CD4-positive, alpha-beta T cell treated with Interleukin-17A for 4 hours (primary cell): ENCODE measurements at places on chromosomes 3 and 15.

- no peak for DNase-seq
Measured at GRCh38 chr15:71448688-71449114, 333.4 kb downstream of the THSD4 start.

DNA sequence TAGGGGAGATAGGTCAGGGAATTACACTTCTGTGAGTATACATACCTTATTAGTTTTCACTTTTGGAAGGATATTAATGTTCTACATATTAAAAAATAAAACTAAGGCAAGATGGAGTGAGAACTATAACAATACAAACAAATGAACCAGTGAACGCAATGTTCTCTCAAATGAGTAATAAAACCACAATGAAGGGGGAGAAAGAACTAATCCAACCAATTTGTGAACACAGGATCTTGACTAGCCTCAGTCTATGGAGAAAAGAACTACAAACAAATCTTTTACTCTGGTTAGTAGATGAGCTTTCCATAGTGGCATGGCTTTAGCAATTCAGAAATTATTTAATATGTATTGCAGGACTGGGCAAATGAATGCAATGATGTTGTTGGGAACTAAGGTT, 26.9 kb upstream of the ATOSA start:
- no peak for DNase-seq

DNA sequence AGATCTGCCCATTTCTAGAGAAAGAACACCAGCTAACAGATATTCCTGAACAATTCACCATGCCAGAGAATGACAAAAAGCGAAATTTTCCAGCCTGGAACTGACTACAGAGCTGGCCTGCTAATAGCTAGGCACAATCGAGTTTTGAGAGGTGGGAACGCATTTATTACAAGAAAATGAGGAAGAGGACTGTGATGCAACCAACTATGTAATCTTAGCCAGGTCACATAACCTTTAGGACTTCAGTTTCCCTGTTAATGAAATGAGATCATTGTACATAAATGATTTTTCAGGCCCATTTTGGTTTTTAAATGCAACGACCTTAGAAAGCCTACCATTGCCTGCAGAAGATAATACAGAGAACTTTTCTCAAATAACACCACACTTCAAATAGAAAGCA, 72.1 kb upstream of the SETMAR start:
- no peak for DNase-seq

- no peak for DNase-seq
Measured at GRCh38 chr3:66465587-66465986, 35.2 kb downstream of the LRIG1 start.

- DNase-seq, result no peak
Measured at GRCh38 chr3:146894406-146894805, 289.3 kb upstream of the PLSCR5 start.

- DNase-seq, result no peak
Measured at GRCh38 chr3:108396336-108396735, 100.0 kb downstream of the HHLA2 start.

- DNase-seq, result no peak
Measured at GRCh38 chr15:88799341-88799740, 3.9 kb upstream of the ACAN start.

DNA sequence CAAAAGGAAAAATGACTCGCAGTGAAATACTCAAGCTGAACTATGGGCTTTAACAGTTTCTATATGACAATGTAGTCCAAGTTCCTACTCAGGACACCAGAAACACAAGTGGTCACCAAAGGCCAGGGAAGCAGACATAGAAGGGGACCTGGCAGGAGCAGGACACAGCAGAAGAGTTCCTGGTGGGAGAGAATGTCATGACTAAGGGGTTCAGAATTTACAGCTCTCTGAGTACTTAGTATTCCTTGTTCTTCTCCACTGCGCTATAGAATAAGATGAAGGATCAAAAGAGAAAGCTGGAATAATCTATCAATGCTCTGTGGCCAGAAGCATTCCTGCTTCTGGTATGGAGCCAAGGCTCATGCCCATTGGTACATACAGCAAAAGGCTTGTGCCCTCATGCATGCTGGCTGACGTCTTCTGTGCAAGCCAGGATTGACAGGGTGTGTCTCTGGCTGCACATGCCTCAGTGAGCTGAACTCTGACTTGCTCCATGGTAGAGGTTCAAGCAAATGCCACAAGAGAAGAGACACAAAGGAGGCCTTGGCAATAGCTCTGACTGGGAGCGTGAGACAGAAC, 128.7 kb upstream of the SLC2A2 start:
- DNase-seq, result no peak

DNA sequence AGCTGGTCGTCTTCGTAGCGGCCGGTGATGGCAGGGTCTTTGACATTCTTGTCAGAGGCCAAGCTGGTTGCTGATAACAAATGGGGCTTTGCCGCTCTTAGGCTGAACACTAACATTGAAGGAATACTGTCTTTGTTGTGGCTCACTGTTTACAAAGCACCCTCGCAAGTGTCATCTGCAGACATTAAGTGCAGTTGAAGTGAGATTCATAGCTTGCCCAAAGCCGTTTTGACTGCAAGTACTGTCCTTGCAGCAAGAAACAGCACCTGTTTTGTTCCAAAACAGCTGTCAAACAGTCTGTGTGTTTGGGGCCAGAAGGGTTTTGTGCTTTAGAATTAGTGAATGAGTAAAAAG, 568 bp downstream of the SENP2 start:
- no peak for DNase-seq

DNA sequence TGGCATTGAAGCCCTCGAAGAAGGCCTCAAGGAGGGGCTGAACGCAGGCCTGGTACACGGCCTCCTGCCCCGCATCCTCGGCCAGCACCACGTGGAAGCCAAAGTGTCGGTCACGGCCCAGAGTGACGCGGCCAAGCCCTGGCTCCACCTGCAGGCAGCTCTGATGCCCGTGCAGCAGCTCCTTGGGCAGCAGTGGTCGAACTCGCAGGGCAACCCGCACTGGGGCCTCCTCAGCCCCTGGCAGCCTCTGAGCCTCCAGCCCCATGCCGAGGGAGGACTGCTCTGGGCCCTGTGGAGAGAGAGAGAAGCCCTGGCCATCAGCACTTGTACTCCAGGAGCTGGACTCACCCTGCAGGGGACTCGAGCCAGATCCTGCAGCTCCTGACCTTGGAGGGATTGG, 2.6 kb downstream of the KIF7 start:
- no peak for DNase-seq

- no peak for DNase-seq
Measured at GRCh38 chr15:35491999-35492398, 54.0 kb downstream of the DPH6 start.

DNA sequence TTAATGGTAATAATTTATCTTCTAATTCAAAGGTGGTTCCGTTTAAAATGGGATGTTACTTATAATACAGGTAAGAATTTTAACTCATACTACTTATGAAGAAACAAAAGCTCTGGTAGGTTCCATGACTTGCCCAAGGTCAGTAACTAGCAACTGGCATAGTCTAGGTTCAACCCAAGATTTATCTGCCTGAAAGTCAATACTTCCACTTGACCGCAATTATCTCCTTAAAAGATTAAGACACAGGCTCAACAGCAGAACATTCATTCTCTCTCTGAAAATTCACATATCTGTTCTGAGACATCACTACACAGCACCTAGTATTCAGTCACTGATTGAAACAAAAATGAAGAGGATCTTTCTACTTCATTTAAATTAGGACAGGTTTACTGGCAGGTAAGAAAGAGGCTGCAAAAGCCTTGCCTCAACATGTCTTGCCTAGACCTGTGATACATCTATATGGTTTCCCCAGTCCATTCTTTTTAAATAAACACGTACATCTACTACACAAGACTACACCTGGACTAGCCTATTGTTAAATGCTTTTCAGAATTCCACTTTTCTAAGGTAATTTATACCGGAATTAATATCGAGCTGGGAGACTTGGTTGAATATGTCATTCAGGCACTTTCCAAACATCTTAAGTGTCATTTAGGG, 1.2 kb downstream of the CSNK1G1 start:
- DNase-seq, result no peak

- DNase-seq, result no peak
Measured at GRCh38 chr3:38152609-38153008, 12.7 kb upstream of the OXSR1 start.

DNA sequence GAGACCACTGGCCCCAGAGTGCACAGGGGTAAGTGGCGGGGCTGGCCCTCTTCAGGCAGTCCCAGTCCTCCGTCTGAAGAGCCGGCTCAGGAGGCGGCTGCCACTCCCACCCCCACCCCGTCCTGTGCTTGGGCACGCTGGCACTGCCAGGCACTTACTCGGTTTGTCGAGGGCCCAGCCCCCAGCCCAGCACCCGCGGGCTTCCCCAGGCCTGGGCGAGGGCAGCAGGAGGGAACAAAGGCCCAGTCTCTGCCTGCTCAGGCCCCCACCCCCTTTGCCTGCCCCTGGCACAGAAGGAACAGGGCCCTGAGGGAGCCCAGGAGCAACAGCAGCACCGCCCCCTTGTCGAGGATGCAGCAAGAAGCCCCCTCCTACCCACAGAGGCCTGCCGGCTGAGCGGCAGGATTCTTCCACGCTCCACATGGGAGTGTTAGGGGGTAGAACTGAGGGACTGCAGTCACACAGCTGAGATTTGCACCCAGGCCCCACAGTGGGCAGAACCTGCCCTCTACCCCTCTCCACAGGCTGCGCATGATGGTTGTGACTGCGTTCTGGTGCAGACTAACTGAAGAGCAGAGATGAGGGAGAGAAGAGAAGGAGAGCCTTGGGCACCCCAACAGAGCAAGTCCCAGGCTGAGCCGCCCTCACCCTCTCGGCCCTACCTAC, 8.9 kb downstream of the DUSP7 start:
- DNase-seq, result no peak

GRCh38 chr3:48064292-48064829, 48.1 kb upstream of the MAP4 start:
- DNase-seq, result peak; percentile 6

DNA sequence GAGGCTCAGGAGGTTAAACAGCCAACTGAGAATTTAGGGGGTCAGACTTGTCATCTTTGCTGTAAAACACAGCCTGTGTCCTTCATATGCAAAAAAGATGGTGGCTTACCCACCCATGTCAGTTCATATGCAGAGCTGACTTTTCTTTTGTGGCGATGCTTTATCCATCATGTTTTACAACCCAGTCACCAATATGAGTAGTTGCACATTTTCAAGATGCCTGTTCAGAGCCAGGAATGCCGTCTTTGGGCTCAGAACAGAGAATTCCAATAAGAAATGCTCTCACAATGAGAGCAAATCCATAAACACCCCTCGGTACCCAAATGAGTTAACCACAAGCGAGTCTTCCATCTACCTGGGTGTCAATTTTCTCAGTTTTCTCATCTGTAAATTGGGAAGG, 83.6 kb downstream of the TIGIT start:
- DNase-seq, result no peak
